ENCODE measurements at places on chromosomes 7 and 10.

GRCh38 chr7:99096124-99096887, 47.6 kb downstream of the SMURF1 start:
- no peak for DNase-seq

GRCh38 chr10:56370217-56371113, 9.4 kb upstream of the ZWINT start:
- no peak for DNase-seq

- DNase-seq, result no peak
Measured at GRCh38 chr7:27185013-27185853, at the start of gene HOXA11. Gene HOXA11, minus strand, starts transcription at chr7:27185232. Its CDS starts 88 bp downstream, at chr7:27185144.

GRCh38 chr7:101707587-101707986, 78.5 kb upstream of the MYL10 start:
- DNase-seq, result no peak

- no peak for DNase-seq
Measured at GRCh38 chr7:70634610-70635068, 497.3 kb upstream of the GALNT17 start.

DNA sequence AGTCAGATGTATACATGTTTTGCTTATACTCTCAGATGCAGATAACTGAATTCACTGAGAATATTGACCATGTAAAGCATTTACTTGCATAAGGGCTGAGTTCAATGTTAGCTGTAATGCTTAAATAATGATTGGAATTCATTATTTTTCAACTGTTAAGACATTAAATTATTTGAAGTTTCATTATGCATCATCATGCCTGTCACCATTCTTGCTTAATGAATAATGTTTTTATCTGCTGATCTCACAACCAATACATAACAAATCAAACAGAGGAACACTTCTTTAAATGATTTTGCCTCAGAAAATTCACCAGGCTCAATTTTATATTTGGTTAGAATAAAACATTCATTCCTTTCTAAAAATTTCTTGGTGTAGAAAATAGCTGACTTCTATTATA, 233.4 kb downstream of the GPR37 start:
- no peak for DNase-seq

DNA sequence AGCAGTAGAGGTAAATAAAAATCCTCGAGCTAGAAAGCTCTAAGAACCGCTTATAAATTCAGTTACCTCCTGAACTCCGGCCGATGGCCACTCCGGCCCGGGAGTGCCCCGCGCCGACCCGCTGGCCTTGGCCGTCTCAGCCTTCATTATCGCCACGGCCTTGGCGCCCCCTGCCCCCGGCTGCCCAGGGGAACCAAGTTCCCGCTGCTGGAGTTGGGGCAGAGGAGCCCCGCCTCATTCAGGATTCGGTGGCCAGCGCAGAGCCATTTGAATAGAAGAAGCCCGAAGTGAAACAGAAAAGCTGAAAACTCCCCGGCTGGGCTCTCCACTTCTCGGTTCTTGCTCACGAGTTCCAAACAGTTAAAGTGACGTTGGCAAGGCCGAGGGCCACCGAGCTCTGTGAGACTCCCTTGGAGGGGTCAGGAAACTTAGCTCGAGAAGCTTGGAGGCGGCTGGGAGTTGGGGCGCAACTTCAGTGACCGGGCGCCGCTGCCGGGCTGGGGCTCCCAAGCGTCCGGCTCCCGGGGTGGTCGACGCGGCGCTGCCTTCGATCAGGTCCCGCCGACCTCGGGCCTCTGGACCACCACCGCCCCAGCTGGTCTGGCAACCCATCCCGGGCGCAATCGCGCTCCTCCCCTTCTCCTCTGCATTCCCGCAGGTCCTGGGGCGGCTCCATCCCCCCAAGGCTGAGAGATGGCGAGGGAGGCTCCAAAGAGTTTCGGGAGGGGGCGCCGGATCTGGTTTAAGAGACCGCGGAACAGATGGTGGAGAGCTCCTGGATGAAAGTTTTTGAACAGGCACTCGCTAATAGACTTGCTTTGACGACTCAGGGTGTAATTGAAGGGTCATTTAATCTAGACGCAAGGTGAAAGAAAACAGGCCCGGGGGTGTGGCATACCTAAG, 5.8 kb upstream of the FEZF1 start:
- DNase-seq, result no peak

DNA sequence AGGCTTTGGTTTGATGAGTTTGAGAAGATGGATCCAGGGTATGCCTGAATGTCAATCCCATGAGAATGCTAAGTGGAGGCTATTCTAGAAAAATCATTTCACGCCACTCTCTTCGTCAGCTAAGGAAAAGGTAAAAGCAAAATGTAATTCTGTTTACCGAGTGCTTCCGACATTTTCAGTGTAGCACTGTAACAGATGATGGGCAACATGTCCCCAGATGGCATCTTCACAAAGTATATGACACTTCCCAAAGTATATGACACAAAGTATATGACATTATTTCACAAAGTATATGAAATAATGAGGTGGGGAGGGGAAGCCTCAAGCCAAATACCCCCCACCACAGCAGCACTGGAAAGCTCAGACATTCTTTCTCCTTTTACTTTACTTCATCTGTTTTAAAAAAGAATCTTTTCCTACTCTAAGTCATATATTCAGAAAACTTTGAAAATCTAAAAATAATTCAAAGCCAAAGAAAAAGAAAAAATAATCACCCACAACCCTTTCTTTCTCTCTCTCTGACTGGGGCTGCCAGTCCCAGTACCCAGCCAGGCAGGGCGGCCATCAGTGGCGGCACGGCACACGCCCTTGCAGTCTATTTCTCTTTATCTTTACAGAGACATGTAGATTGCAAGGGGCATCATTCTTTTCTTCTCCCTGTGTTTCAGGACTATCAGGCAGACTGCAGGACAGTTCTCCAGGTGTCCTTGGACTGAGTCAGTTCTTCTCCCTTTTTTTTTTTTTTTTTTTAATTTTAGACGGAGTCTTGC, 179.8 kb downstream of the SNX10 start:
- no peak for DNase-seq
